Gastrocnemius medialis (tissue), 4 donors: ENCODE measurements at places on chromosomes 3 and 15. TPM values are rescaled to one million over a fixed set of nuclear protein-coding genes. Genes with fewer than 3 reads are reported as not detected.

- H3K27ac ChIP-seq, result no peak overlapping the region
- H3K27me3 ChIP-seq, result no peaks in the 10 kb centered on the region
- no peaks in the 10 kb centered on the region for H3K4me1 ChIP-seq
- no peak for DNase-seq
- H3K36me3 ChIP-seq, result no peaks in the 10 kb centered on the region
These were observed 441.2 kb downstream of the FHIT start for GRCh38 chr3:60809857-60810610.

- peak overlapping the region; percentile 64 for H3K27ac ChIP-seq
- peak; percentile 53 for DNase-seq
- no peaks in the 10 kb centered on the region for H3K27me3 ChIP-seq
- peaks cover 16% of the 10 kb centered on the region for H3K36me3 ChIP-seq
- peaks cover 80% of the 10 kb centered on the region for H3K4me1 ChIP-seq
These were observed 20.9 kb downstream of the AMOTL2 start for GRCh38 chr3:134353171-134353825.

GRCh38 chr15:29677871-29678461 lies 144.3 kb downstream of the TJP1 start:
- H3K4me1 ChIP-seq, result peaks cover 3% of the 10 kb centered on the region
- no peaks in the 10 kb centered on the region for H3K36me3 ChIP-seq
- no peak overlapping the region for H3K27ac ChIP-seq
- peaks cover 37% of the 10 kb centered on the region for H3K27me3 ChIP-seq

DNA sequence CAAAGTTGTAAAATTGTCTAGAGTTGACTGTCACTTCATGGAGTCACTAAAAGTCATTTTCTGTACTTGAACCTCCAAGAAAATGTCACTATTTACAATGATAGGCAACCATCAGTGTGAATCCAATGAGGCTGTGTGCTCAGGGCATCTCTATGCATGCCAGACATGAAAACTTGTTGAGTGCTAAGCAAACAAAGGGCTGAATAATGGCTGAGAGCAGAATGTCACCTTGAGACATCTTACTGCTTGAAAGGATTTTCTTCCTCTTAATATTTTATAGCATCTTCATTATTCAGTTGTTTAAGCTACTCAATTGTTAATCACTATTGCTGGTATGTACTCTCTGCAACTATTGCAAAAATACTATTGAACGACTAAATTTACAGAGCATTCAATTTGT lies 184.7 kb downstream of the PLCH1 start:
- no peaks in the 10 kb centered on the region for H3K27me3 ChIP-seq
- DNase-seq, result no peak
- no peak overlapping the region for H3K4me3 ChIP-seq
- no peaks in the 10 kb centered on the region for H3K36me3 ChIP-seq
- H3K4me1 ChIP-seq, result no peaks in the 10 kb centered on the region

DNA sequence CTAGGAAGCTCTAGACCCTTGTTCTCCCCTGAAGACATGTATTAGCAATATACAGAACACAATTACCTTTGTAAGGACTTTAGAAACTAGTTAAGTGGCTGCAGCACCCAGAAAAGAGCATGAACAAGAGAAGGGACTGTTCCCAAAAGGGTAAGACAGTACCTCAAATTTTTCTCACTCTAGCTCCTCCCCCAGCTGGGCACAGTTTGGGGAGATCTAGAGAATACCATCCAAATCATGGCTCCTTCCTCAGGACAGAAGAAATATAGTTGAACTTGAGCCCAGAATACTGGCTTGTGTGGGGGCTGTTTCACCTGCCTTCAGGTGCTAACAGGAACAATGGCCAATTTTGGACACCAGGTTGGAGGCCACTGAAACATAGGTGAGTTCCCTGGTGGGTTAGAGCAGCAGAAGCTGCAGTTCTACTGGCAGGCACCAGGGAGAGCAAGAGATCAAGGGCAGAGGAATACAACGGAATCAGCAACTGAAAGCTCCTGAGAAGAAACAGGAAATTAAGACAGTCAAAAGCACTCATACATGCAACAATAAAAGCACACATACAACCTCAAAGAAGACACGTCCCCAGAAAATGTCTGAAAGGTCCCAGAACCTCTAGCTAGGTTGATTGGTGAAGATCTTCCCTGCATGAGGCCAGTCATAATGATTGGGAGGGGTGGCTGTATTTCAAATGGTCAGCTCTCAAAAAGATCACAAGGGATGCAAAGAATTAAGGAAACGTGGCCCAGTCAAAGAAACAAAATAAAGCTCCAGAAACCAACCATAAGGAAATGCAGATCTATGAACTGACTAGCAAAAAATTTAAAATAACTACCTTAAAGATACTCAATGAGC lies 104.9 kb upstream of the ASB14 start:
- H3K4me3 ChIP-seq, result no peak overlapping the region
- no peaks in the 10 kb centered on the region for H3K36me3 ChIP-seq
- no peaks in the 10 kb centered on the region for H3K27me3 ChIP-seq
- no peaks in the 10 kb centered on the region for H3K4me1 ChIP-seq

- no peak overlapping the region for H3K4me3 ChIP-seq
- DNase-seq, result no peak
- H3K36me3 ChIP-seq, result no peaks in the 10 kb centered on the region
- H3K4me1 ChIP-seq, result no peaks in the 10 kb centered on the region
These were observed 90.1 kb upstream of the PRR23C start for GRCh38 chr3:139134678-139135372.

DNA sequence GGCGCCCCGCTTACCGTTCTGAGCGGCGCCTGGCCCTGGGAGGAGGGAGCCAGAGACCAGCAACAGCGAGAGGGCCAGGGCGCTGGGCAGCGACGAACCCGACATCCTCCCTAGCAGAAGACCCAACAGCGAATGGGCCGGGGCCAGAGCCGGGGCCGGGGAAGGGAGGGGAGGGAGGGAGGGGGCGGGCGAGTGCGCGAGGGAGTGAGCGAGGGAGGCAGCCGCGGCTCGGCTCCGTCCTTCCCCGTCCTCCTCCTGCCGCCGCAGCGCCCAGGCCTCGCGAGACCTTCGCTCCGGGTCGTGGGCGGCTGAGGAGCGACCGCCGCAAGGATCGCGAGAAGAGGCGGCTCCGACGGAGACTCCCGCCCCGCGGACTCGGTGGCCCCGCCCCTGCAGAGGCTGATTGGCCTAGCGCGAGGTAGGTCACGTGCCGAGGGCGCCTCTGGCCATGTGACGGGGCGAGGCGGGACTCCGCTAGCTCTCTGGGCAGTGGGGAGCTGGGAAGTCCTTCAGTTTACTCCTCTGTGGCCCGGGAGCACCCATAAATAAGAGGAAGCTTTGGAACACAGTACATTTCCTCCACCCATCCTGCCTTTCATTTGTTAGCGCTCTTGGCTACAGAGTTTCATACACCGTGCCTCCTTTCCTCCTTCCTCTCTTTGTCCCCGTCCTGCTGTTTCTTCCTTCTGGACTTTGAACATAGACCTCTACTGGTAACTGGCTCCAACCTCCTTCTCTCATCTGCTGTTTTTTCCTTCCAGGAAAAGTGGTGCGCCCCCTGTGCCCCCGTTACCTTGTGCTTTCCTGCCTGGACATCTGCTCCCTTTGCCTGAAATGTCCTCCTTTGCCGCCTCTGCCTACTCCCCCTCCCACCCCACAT lies at the start of gene NPTN:
Gene NPTN (minus strand): TSS at position 279 of the 880 bp plus-strand sequence. CDS start 174 bp downstream, at position 105.
- H3K4me1 ChIP-seq, result peaks cover 42% of the 10 kb centered on the region
- no peaks in the 10 kb centered on the region for H3K27me3 ChIP-seq
- peak within 1 kb of the TSS; percentile 96 for H3K4me3 ChIP-seq
- peak within 1 kb of the TSS; percentile 94 for H3K27ac ChIP-seq

DNA sequence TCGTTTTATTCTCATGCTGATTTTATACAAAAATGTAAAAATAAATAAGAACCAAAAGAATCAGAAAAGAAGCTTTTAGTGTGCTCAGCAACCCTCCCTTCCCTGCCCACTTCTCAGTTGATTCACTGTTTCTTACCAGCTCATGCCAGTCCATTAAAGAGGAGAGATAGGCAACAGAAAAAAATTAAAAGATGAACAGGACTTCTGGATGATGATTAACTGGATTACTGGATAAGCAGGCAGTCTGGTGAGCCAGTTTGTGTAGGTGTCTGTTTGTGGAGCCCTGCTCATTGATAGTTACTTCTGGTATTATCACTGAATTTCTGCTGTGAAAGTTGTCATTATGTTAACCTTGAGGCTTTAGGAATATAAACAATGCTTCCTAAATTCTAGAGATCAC lies 15.1 kb upstream of the GPR171 start:
- DNase-seq, result no peak
- H3K36me3 ChIP-seq, result no peaks in the 10 kb centered on the region
- peaks cover 15% of the 10 kb centered on the region for H3K4me1 ChIP-seq
- H3K27me3 ChIP-seq, result no peaks in the 10 kb centered on the region
- no peak overlapping the region for H3K4me3 ChIP-seq

- peaks cover 61% of the 10 kb centered on the region for H3K4me1 ChIP-seq
- H3K4me3 ChIP-seq, result no peak overlapping the region
- H3K27me3 ChIP-seq, result no peaks in the 10 kb centered on the region
- no peaks in the 10 kb centered on the region for H3K36me3 ChIP-seq
- DNase-seq, result no peak
These were observed 19.5 kb downstream of the PPCDC start for GRCh38 chr15:75042730-75043508.

GRCh38 chr3:44969154-44969827 lies 6.7 kb downstream of the ZDHHC3 start:
- DNase-seq, result no peak
- peaks cover 10% of the 10 kb centered on the region for H3K4me1 ChIP-seq
- H3K27me3 ChIP-seq, result no peaks in the 10 kb centered on the region
- H3K4me3 ChIP-seq, result no peak overlapping the region

DNA sequence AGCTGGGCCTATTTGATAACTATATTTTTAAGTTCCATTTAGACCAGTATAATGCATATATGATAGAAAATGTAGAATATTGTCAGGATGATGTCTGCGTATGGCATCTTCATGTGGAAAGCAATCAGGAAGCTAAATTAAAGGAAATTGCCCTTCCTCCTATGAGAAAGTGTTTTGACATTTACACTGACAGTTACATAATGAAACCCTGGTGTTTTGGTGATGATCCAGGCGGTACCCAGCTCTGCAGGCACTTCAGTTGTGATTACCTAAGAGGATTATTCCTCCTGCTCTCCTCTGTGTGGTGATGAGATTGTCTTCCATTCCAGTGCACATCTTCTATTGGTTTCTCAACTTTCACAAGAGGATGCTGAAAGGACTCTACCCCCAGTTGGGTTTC lies 126.5 kb upstream of the MITF start:
- H3K36me3 ChIP-seq, result no peaks in the 10 kb centered on the region
- DNase-seq, result no peak
- no peaks in the 10 kb centered on the region for H3K4me1 ChIP-seq
- H3K27ac ChIP-seq, result no peak overlapping the region
- H3K27me3 ChIP-seq, result no peaks in the 10 kb centered on the region

DNA sequence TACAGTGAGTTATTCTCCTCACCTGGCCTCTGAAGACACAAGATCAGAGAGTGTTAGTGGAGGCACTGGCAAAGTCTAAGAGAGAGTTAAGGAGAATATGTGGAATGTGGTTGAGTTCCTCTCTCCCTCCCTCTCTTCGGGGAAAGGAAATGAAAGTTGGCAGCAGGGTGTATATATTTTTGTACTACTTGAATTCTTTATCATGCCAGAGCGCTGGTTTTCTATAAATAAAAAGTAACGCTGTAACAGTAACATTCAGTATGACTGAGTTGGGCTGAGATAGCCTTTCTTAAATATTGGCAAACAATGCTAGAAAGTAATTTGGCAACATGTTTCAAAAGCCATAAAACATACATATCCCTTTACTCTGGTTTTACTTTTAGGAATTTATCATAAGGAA lies 77.5 kb upstream of the TNFAIP8L3 start:
- DNase-seq, result no peak
- H3K4me1 ChIP-seq, result peaks cover 5% of the 10 kb centered on the region
- H3K36me3 ChIP-seq, result no peaks in the 10 kb centered on the region
- no peak overlapping the region for H3K27ac ChIP-seq

DNA sequence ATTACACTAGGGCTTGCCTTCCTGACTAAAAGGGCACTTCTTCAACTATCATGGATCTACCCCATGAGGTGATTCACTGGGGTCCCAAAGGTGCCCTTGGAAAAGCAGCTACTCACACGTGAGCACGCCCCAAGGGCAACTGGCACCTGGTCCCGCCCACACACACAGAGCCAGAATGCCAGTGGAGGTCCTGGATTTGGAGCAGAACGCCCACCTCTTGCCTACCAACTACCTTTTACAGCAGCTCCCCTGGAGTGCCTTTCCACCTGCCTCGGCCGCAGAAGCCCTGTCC lies 1.8 kb upstream of the CTDSPL start:
- peak overlapping the region; percentile 80 for H3K27ac ChIP-seq
- H3K4me3 ChIP-seq, result peak overlapping the region; percentile 66
- peaks cover 19% of the 10 kb centered on the region for H3K4me1 ChIP-seq
- H3K27me3 ChIP-seq, result no peaks in the 10 kb centered on the region

- H3K36me3 ChIP-seq, result no peaks in the 10 kb centered on the region
- H3K27ac ChIP-seq, result no peak overlapping the region
- no peaks in the 10 kb centered on the region for H3K4me1 ChIP-seq
These were observed 56.3 kb downstream of the OSBPL10 start for GRCh38 chr3:31924610-31925270.

DNA sequence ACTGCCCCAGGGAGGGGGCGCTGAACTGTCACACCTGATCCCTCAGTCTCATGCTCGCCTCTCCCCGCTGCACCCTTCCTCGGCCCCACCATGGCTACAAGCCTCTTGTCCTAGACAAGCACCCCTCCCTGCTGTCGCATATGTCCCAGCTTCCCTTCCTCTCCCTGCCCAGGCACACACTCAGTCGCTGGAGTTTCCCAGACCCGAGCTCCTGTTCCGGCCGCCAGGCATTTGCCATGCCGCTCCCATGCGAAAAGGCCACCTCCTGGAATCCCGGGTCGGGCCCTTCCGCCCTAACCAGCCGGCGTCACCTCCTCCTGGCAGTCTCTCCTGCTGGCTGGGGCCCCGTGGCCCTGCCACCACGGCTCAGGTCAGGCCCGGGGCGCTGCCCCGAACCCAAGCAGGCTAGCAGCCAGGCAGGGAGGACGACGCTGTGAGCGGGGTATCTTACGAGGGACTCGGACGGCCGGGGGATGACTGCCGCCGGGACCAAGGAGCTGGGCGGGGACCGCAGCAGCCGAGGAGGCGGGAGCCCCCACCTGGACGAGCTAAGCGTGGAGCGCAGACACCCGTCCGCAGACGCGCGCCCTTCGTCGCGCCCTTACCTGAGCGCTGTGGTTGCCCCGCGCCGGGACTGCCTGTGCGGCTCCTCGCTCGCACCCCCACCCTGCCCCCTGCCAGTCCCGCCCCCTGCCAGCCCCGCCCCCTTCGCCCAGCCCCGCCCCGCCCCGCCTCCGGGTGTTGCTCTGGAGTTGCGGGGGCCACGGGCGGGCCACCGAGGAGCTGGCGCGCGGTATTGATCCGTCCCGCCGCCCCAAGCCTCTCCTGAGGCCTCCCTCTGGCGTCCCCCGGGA lies at the start of gene ALS2CL:
Gene ALS2CL (minus strand): TSS at position 642 of the 854 bp plus-strand sequence. CDS start 4,239 bp downstream, outside the sequence.
- no peaks in the 10 kb centered on the region for H3K36me3 ChIP-seq
- H3K27me3 ChIP-seq, result no peaks in the 10 kb centered on the region
- peak; percentile 63 for DNase-seq
- H3K4me3 ChIP-seq, result peak within 1 kb of the TSS; percentile 99

GRCh38 chr3:33636125-33636850 lies 81.8 kb downstream of the CLASP2 start:
- no peak overlapping the region for H3K27ac ChIP-seq
- H3K4me1 ChIP-seq, result no peaks in the 10 kb centered on the region
- no peaks in the 10 kb centered on the region for H3K36me3 ChIP-seq
- no peaks in the 10 kb centered on the region for H3K27me3 ChIP-seq
- H3K4me3 ChIP-seq, result no peak overlapping the region

GRCh38 chr15:88400084-88400483 lies 67.1 kb downstream of the MRPL46 start:
- H3K27me3 ChIP-seq, result no peaks in the 10 kb centered on the region
- H3K36me3 ChIP-seq, result no peaks in the 10 kb centered on the region
- no peak for DNase-seq
- H3K4me3 ChIP-seq, result no peak overlapping the region

HCN4 gene
- total RNA-seq, result not detected

CDAN1 gene
- total RNA-seq, result 5.9 TPM

ELL3 gene
- 2.8 TPM for total RNA-seq

CLK3 gene
- total RNA-seq, result 152 TPM

UNC13C gene
- total RNA-seq, result 3.0 TPM

GDPGP1 gene
- total RNA-seq, result 5.8 TPM

LOXL1 gene
- 6.4 TPM for total RNA-seq

STRA6 gene
- not detected for total RNA-seq
